Gastroesophageal sphincter (tissue), 4 donors: ENCODE measurements at places on chromosomes 7 and 10. TPM values are rescaled to one million over a fixed set of nuclear protein-coding genes. Genes with fewer than 3 reads are reported as not detected.

DNA sequence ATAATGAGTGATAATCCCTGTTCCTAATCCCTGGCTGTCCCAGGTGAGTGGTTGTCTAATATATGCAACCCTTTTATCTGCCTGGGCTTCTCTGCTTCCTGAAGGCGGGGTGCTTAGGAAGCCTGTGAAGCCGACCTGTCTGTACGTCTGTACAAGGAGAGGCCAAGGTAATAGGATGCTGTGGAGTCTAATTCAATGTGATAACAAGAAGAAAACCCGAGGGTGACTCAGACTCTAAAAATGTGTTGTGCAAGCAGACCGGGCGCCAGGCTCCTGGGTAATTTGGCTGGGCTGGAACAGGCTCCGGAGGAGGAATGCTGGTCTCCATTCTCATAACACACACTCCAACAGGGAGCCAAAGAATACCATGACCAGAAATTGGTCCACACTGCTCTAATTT, 43.6 kb downstream of the THNSL1 start:
- peak; percentile 16 for ATAC-seq

GRCh38 chr7:100568176-100568895, 5.4 kb downstream of the SAP25 start:
- no peak for ATAC-seq

- no peak for ATAC-seq
Observed at GRCh38 chr7:100007887-100008286, 7.5 kb upstream of the ZKSCAN1 start.

DNA sequence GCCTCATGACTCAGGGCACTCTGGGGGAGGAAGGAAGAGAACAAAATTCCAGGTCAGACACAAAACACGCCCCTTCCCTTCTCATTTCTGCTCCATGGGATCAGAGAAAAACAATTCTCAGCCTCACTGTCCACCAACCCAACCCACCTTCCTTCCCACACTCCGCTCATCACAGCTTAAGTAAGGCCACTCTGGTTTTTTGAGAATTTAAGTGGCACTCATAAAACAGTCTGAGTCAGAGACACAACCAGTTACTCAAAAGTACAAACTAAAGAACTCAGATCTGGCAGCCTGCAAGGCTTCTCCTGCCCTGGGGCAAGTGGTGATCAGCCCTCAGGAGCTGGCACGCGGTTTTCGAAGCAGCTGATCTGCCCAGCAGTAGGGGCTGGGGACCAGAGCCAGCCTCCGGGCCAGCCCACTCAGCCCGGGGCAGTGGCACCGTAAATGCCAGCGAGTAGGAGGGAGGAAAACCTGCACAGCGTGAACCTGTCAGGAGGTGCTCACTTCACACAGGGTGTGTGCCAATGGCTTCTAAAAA, 39.1 kb upstream of the ABLIM1 start:
- ATAC-seq, result peak; percentile 36

The ITIH5 gene
- 39.1 TPM for total RNA-seq
